ENCODE measurements at places on chromosomes 16 and 17.

DNA sequence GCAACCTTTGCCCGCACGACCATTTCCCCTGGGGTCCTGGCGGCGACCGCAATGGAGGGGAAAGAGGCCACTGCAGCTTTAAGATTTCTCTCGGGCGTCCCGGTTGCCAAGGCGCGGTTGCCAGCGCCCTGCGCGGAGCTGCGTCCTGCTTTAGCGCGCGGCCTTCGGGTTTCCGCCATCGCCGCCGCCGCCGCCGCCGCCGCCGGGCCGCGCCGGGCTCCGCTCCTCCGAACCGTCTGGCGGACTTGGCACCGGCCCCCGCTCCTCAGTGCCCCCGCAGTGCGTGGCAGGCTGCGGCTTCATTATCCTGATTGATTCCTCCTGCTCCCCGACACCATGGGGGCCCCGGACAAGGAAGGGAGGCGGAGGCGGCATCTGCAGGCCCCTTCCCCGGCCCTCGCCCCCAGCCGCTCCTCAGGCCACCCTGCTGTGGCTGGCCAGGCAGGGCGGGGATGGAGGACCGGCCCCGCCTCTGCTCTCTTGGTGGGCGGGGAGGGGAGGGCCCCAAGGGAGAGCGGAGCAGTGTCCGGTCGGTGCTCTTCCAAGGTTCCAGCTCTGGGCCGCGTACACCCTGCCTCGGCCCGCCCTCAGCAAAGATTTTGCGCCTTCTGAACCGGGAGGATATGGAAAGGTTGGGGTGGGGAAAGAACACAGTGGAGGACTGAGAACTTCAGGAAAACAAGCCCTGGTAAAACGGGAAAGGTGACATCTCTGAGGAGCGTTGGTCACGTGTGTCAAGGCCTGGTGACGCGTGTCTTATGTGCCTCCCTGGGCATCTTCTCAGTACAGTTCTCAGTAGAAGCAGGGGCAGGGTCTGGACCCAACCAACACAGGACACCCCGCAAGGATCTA is 34.0 kb downstream of the NEUROD2 start:
- DNase-seq, result peak; percentile 83

GRCh38 chr17:8887834-8888703 is 20.6 kb upstream of the PIK3R6 start:
- DNase-seq, result no peak

DNA sequence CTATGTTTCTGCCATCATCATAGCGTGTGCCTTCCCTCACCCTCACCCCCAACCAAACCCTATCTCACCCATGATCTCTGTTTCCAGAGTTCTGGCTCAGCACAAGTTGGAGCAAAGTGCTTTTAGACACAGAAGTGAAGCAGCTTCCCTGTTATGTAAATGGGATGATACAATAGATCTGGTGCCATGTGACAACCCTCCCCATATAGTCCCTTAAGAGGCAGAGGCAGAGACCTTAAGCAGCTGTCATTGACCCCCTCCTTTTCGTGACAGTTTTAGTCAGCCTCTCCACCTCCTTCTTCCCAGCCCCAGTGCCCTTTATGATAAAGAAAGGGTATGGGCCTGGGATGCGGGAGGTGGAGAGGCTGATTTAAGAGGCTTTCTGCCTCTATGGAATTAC is 40.3 kb upstream of the MED13 start:
- DNase-seq, result no peak

DNA sequence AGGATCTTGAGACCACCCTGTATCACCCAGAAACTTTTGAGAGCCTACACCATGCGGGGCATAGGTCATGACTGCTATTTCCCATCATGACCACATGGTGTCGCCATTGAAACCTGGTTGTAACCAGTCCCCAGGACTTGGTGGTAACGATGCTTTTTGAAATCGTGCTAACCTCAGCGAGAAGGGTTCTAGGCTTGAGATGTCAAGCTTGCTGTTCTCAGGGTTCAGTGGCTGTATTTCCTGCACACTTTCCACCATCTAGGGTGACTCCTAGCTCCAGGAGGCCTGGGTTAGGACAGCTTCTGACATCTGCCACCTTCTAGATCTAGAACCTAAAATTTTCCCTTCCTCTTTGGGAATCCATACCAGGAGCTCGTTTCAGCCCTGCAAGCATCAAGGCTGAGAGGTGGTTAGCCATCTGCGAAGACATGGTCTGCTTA is 13.0 kb upstream of the SPNS3 start:
- no peak for DNase-seq

DNA sequence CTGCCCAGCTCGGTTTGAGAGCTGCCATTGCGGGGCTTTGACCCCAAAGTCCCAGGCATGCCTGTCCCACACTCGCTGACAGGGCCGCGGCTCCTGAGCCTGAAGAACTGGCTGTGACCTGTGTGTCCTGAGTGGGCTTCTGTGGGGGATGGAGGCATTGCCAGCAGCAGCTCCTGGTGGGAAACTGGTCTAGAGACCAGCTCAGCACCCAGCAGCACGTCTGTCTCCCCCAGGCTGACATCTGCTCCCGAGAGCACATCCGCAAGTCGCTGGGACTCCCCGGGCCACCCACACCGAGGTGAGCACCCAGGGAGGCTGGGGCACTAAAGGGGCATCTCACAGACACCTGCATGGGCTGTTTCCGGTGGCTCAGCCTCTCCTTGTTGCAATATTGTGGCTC is 13.4 kb downstream of the ENDOV start:
- DNase-seq, result peak; percentile 35

GRCh38 chr16:73172241-73172972 is 124.5 kb upstream of the ZFHX3 start:
- peak; percentile 76 for DNase-seq

GRCh38 chr16:70681382-70682238 is 4.2 kb downstream of the MTSS2 start:
- DNase-seq, result peak; percentile 45

GRCh38 chr16:84414789-84415326 is 46.5 kb downstream of the ATP2C2 start:
- DNase-seq, result no peak

DNA sequence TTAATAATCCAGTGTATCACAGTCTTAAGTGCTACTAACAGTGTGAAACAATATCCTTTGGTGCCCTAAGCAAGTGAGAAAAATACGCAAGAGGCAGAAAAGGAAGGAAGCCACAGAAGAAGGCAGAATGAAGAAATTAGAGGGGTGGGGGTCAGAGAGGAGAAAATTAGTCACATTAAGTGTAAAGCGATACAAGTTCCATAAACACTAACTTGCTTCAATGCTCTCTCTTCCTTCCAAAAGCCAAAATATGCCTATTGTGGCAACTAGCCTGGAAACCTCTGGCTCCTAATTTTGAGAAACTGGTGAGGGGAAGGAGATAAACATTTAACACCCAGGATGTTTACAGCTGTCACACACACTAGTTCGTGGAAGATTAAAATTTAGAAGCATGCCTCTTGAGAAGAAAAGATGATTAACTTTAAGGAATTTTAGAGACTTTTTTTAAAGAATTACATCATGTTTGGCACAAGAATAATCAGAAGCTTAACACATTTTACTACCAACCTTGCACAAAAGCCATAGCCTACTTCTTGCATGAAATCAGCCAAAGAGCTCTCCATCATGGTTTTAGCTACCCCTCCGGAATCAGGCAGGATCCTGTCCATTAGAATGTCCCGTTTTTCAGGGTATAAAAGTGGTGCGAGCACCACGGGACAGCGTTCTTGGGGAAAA is 44.7 kb downstream of the CNOT1 start:
- DNase-seq, result no peak

- no peak for DNase-seq
Measured at GRCh38 chr16:27374221-27374803, 27.7 kb upstream of the IL21R start.

Data from psoas muscle (tissue), 8 donors.